ENCODE measurements at places on chromosomes 6 and 20.

DNA sequence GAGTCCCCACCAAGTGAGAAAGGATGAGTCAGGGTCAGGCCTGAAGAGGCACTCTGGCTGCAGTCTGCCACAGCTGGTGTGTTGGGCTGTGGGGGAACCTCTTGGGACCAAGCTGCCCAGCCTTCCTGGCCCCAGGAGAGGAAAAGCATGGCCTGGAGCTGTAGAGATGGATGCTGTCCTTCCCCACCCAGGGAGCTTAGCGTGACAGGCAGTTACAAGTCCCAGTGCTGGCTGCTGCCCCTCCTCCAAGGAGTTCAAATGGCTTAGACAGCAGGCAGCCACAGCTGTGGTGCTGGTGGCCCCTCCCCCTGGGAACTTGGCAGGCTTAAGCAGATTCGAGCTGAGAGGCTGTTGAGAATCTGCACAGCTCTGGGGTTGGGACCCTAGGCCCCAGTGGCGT lies 253.2 kb downstream of the PLCB1 start:
- DNase-seq: no peak

DNA sequence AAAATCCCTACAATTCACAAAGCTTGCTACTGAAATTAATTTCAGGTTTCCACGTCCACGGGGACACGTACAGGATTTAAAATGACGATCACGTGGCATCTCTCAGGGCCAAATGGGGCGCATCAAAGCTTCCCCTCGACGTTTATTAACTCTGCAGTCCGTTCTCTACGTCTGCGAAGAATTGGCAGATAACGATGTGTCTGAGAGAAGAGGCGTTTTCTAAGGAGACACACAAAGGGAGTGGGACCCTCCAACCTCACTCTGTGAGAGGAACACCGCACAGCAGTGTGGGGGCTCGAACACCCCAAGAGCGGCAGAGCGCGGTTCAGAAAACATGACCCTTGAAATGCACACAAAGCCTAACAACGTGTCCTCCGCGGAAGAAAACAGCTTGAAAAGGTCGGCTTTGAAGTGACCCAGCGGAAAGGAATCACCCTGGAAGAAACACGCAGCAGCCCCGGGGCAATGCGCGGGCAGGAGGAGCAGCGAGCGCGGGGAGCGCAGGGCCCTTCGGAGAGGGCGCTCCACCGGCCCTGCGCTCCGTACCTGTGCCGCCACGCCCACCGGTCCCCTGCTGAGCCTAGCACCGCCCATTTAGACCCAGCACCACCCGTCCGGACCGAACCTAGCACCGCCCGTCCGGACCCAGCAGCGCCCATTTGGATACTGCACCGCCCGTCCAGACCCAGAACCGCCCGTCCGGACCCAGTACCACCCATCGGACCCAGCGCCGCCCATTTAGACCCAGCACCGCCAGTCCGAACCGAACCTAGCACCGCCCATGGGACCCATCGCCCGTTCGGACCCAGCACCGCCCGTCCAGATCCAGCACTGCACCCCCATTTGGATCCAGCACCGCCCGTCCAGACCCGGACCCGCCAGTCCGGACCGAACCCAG lies 1.1 kb upstream of the AFDN start:
- no peak for DNase-seq

DNA sequence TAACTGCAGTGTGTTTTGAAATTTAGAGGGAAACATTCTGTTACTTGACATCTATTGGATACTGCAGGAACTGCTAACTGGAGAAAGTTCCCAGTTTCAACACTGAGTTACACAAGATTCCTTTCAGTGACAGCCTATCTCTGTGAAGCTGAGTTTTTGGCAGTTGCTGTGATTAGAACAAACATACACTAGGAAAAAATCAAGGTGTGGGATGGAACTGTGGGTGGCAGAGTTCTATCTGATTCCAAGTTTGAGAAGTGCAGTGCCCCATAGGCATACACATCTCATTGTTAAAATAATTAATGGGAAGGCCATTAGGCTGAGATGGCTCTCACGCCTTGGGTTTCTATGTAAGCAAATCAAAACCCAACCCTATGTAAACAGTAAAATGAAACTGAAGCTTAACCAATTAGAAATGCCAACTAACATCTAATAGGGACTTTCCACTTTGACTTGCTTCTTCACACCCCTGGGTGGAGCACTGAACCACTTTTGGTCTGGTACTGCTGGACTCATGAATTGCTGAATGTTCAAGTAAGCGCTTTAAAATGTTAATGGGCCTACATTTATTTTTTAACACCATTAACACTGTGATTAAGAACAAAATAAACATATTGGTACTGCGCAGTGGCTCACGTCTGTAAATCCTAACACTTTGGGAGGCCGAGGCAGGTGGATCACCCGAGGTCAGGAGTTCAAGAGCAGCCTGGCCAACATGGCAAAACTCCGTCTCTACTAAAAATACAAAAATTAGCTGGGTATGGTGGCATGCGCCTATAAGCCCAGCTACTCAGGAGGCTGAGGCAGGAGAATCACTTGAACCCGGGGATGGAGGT lies 55.2 kb upstream of the TBC1D7 start:
- no peak for DNase-seq

- no peak for DNase-seq
Measured at GRCh38 chr20:34165018-34165619, 53.1 kb upstream of the EIF2S2 start.

DNA sequence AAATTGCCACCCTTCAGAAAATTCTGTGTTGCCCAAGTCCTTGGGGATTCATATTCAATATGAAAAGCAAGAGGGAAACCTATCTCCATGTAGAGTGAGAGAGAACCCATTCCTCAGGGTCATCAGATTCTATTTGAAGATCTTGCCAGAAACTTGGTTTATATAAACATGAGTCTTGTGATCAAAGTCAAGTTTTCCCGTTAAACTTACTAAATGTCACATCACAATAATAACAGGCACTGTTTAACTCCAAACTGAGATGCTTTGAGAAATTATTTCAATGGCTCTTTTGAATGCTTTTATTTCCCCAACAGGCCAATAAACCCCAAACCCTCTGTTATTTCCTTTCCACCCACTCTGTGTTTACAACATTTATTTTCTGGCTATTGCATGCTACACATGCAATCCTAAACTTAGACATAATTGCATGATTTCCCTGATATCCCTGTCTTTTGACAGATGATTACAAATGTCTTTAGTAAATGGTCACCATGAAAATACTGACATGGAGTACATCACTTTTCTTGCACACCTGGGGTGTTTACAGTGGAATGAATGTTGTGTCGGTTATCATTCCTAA lies 31.1 kb upstream of the SSTR4 start:
- no peak for DNase-seq

DNA sequence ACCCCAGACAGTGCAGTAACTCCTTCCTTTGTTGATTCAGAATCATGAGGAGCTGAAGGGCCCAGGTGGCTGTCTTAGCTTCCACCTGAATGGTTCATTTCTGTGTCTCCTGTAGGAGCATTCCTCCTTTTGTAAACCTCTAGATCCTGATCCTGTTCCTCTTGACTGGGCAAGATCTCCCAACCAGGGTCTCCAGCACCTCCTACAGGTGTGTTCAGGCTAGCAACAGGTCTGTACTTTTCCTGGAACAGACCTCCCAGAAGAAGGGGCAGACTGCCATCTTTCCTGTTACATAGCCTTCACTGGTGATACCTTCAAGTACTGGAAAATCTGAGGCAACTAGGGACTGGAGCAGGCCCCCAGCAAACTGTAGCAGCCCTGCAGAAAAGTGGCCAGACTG lies 35.2 kb downstream of the HLA-B start:
- DNase-seq: no peak

- no peak for DNase-seq
Measured at GRCh38 chr6:89438248-89438647, 5.3 kb downstream of the ANKRD6 start.

GRCh38 chr6:117590447-117590846 lies 11.9 kb downstream of the GOPC start:
- DNase-seq: no peak

- peak; percentile 87 for DNase-seq
Measured at GRCh38 chr20:48827855-48828733, at the start of gene PREX1. Gene PREX1 (minus strand): TSS chr20:48827999. CDS start chr20:48827860, 139 bp downstream.

DNA sequence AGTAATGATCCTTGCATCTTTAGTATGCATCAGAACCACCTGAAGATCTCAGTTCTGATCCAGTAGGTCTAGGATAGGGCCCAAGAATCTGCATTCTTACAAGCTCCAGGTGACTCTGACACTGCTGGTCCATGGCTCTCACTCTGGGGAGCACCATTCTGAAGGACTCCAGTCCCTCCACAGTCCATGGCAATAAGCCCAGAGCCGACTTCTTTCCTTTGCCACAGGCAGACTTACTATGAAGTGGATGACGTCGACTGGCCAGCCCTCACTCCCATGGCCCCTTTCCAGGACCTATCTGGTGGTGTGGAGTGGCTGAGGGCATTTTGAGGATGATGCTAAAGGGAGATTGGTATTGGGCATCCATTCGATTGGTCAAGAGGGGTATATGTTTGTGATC lies 21.8 kb upstream of the LY86 start:
- no peak for DNase-seq
